ENCODE measurements at places on chromosomes 2 and 18.

DNA sequence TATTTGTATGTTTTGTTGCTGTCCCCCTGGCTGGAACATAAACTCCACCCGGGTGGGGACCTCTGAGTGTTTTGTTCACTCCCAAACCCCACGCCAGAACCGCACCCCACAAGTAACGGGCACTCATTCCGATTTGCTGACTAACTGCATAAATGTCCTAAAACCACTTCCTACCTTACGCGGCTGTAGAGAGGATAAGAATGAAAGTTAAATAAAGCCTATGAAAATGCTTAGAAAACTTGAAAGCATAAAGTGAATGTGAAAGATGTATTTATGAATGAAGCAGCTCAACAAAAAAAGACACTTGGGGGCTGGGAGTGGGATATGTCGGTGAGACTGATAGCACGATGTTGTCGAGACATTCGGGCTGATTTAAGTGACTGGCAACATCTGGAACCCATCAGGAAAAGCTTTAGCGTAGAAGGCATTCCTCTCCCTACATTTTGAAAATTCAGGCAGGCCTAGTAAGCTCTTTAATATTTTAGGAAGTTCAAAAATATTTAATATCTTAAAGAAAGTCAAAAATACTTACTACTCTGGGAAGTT, 206.7 kb downstream of the SH3RF3 start:
- DNase-seq = no peak

DNA sequence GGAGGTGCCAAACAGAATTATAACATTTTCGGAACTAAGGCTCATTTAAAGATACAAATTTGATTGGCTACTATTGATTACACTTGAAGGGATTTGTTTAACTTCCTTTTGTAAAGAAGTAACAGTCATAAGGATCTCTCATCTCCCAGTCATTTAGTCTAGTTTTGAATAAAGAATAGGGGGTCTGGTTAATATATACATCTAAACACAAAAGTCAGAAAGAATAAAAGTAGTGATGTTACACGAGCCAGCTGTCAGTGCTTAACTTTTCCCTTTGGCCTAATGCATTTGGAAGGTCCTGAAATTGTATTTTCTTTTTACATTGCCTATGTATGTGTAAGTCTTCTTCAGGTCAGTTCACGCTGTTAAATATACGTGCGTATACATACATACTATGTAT, 8.1 kb downstream of the SEPTIN2 start:
- DNase-seq = no peak

DNA sequence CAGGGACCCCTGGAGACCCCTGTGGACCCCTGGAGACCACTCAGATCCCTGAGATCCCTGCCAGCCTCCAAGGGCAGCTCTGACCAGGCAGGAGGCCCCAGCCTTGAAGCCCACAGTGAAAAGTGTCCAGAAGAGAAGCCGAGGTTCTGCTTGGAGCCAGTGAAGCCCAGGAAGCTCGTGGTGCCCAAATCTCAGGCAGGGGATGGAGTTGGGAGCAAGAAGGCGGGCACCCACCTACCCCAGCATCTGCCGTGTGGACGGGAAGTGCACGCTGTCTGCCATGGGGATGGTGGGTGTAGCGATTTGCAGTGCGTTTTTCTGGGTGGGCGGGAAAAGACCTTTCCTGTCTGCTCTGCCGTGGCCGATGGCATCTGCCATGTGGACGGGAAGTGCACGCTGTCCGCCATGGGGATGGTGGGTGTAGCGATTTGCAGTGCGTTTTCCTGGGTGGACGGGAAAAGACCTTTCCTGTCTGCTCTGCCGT, 120.6 kb upstream of the CTDP1 start:
- no peak for DNase-seq

- DNase-seq = no peak
These were observed 196.2 kb downstream of the CLIP4 start for GRCh38 chr2:29311458-29311857.

DNA sequence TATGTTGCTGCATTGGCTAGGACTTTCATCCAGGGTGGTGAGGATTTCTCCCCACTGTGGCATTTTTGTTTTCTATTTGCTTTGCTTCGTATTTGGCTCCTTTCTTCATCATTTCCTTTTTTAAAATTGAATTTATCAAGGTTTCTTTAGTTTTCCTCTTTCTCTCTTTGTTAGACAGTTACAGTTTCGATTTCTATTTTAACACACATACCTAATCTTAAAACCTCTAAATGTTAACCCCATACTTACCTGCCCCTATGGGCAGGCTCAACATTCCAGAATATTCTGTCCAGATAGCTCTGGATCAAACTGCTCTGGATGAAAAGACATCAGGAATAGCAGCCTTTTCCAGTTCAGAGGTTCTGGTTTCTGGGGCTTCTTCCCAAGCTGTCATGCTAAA, 49.2 kb downstream of the DIPK1C start:
- no peak for DNase-seq

DNA sequence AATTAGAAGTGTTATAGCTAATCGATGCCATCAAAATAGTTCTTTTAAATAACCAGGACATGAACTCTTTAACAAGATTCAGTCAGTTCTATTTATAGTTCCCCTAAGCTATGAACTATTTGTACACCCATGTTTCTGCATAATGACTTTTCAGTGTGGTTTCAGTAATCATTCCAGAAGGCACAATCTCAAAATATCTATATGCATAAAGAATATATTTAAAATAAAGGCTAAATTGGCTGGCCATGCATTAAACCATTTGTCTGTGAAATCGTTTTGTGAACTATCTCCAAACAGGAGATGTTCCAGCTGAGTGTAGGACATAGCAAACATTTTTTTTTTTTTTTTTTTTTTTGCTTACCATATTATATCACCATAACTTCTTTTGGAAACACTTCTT, 719.3 kb downstream of the PLCL1 start:
- DNase-seq = no peak

DNA sequence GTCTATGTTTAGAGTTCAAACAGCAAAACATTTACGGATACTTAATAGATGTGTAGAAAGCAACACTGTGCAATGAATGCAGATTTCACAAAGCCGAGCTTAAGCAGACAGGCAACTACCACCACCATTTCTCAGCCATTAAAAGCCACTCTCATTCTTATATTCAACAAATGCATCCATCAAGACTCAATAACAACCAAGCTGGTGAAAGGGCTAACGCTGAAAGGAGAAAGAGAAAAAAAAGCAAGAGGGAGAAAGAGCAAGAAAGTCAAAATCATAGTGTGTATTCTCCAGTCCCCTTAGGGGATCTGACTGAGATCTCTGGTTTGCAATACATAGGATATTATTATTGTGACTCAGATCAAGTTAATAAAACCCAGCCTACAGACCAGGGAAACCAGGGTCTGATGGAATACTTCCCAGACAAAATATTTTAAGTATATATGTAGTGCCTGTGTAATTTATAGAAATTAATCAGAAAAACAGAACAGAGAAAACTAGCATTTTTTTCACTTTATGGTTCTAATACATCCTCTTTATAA, 14.1 kb downstream of the SATB2 start:
- DNase-seq = no peak

DNA sequence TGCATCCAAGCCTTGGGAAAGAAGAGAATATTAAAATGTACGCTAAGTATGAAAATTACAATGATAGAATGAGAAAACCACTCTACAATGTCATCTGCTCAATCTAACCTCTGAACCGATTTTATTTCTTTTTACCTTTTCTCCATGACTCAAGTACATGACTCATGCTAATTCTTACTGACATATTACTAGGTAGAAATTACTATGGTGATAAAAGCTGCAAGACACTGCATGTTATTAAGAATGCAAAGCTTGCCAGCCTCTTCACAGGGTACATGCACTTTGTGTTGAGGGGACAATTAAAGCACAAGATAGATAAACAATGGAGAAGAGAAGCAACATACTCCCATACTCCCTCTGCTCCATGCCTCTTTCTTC, 20.7 kb downstream of the SFT2D3 start:
- DNase-seq = no peak

- no peak for DNase-seq
These were observed 507.9 kb upstream of the CDH2 start for GRCh38 chr18:28684746-28685355.

DNA sequence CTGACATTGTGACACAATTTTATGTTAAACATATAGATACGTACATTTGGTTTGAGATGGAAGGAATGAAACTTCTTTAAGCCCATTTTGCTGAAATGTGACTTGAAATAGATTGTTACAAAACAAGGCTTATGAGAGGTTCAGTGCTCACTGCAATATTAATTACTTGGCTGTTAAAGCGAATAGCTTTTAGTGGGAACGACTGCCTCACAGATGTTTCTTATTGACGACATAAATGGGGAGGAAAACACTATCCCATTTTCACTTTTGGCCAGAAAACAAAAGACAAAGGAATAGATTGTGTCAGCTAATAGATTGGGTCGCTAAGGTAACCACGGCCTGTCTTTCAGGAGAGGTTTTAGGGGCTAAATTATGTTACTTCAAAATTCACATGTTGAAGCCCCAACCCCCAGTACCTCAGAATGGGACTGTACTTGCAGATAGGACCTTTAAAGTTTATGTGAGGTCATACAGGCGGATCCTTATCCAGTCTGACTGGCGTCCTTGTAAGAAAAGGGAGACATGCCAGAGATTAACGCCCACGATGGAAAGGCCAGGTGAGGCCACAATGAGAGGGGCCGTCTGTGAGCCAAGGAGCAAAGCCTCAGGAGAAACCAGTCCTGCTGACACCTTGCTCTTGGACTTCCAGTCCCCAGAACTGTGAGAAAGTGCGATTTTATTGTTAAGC, 10.8 kb downstream of the INPP1 start:
- DNase-seq = no peak

- no peak for DNase-seq
These were observed 47.5 kb upstream of the ZNF397 start for GRCh38 chr18:35193316-35193715.

DNA sequence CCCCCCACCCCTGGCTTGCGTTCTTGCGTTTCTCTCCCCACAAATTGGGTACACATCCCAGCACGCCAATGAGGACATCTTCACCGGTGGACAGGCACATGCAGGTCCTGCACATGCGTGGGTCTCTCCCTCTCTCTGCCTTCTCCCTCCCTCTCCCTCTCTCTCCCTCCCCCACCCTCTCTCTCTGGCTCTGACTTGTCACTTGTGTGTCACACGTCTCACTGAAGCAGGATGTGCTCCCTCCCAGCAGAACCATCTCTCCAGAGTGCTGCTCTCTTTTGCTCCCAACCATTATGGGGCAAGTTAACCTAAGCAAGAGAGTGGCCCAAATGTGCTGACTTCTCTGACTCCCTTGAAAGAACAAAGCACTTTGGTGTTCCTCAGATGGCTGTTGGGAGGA, 120.8 kb upstream of the CAB39 start:
- DNase-seq = no peak

GRCh38 chr2:127535422-127535901, at the start of gene MYO7B:
Gene MYO7B, plus strand, starts transcription at chr2:127535683. Its CDS starts 24,040 bp downstream, at chr2:127559723.
- no peak for DNase-seq

- DNase-seq = no peak
These were observed 62.8 kb downstream of the BOD1L2 start for GRCh38 chr18:57209713-57210106.

GRCh38 chr2:158668001-158668765, 126.9 kb upstream of the DAPL1 start:
- no peak for DNase-seq

DNA sequence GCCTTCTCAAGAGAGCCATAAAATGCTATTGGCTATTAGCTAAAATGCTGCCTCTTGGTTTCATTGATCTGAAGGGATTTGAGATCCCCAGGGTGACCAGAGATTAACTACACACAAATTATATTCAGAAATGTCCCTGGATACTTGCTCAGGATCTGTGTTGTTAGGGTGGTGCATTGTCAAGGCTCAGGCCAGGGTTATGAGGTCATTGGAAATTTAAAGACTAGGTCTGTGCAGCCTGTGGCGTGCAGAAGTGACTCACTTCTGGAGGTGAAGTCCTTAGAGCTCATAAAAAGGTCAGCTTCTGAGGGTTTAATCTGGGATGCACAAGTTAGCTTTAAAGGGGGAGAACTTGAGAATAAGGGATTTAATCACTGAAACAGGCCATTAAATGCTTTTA, 23.5 kb downstream of the LRRTM1 start:
- DNase-seq = no peak

GRCh38 chr2:149732001-149732685, 144.6 kb upstream of the MMADHC start:
- no peak for DNase-seq

GRCh38 chr2:40371525-40372282, 80.2 kb downstream of the SLC8A1 start:
- DNase-seq = peak; percentile 22

DNA sequence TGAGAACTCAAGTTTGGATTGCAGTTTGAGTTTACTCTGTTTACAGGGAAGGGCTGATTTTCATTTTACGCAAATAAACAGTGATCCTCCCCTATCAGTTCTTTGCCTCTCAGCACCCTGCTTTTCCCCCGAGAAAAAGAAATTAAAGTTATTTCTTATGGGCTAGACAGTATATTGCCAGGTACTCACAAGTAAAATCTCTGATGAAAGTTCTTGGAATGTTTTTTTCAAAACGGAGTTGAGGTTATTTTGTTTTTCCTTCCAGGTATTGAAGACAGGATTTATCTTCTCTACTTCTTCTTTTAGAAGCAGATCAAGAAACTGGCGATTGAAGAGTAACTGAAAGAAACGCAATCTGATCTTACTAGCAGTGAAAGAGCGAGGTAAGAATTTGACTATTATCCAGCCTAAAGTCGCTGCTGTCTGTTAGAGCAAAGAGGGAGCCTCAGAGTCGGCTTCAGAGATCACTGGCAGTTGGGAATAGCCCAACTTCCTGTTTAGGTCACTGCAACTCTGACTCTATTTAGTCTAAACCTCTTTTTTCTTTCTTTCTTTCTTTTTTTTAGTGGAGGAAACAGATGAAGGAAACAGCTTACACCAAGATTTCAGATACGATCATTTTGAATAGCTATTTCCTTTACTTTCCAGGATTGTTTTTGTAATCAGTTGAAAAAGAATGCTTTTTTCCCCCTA, at the start of gene TFPI:
Gene TFPI, minus strand, starts transcription at position 425 of the 693 bp plus-strand sequence. CDS start 50,667 bp downstream, outside the sequence.
- no peak for DNase-seq

- no peak for DNase-seq
These were observed 279.7 kb upstream of the TRIB2 start for GRCh38 chr2:12436935-12437561.

GRCh38 chr2:64937687-64938491, 51.3 kb upstream of the SLC1A4 start:
- no peak for DNase-seq

DNA sequence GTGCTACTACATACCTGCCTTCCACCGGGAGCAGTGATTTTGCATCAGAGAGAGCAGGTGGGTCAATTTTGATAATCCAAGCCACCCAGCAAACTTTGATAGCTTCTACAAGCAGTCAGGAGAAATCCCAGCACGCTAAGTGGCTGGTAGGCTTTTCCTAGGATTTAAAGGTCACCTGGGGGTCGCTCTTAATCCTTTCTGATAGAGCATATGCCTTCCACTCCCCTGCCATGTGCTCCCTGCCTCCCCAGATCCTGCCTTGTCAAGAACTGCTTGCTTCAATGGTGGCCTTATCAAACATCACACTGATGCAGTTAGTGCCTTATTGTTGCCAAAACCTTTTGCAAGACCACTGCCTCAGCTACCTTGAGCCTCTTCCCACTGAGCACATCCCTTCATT, 462.3 kb upstream of the MEX3C start:
- DNase-seq = no peak

- DNase-seq = no peak
These were observed 490.6 kb downstream of the THSD7B start for GRCh38 chr2:137255990-137256389.

- DNase-seq = no peak
These were observed 36.5 kb downstream of the COLEC12 start for GRCh38 chr18:463827-464541.

GRCh38 chr2:105249181-105249580, 7.6 kb downstream of the GPR45 start:
- DNase-seq = no peak
